ENCODE measurements at places on chromosomes 2 and 18. TPM values are rescaled to one million over a fixed set of nuclear protein-coding genes. Genes with fewer than 3 reads are reported as not detected.

Gene INPP5D
- total RNA-seq: 43.3 TPM

Gene ATRAID
- 86.6 TPM for total RNA-seq

Gene RSAD2
- 0.09 TPM for total RNA-seq

Gene SLC38A11
- total RNA-seq: not detected

Gene KIAA2012
- not detected for total RNA-seq

Gene ARHGAP28
- total RNA-seq: 23.4 TPM

Gene KCNG2
- not detected for total RNA-seq

Gene MTLN
- total RNA-seq: 25.5 TPM

Gene HAT1
- 50.3 TPM for total RNA-seq

Gene RGPD8
- total RNA-seq: 10.8 TPM

Gene ESPNL
- not detected for total RNA-seq

Gene SPC25
- total RNA-seq: 20.5 TPM

Gene TEKT4
- not detected for total RNA-seq

Gene TXNDC2
- total RNA-seq: not detected

Gene DUSP19
- 1.9 TPM for total RNA-seq

Gene MYO3B
- not detected for total RNA-seq

Gene UPP2
- total RNA-seq: not detected

Gene IL1R2
- total RNA-seq: not detected

Gene ZC3H8
- total RNA-seq: 7.8 TPM

Gene AOX1
- 0.23 TPM for total RNA-seq

Gene SCN3A
- not detected for total RNA-seq

Gene PPP4R3B
- total RNA-seq: 51.5 TPM

Gene CHRNG
- not detected for total RNA-seq

Gene COX7A2L
- 101 TPM for total RNA-seq

Gene CRACDL
- 3.8 TPM for total RNA-seq

Gene ZNF2
- 4.2 TPM for total RNA-seq

Gene TUBB8B
- 1.1 TPM for total RNA-seq

Gene DSG2
- total RNA-seq: not detected

Gene PKDCC
- 6.9 TPM for total RNA-seq
